ENCODE measurements at places on chromosomes 1 and 21. TPM values are rescaled to one million over a fixed set of nuclear protein-coding genes. Genes with fewer than 3 reads are reported as not detected.

GRCh38 chr21:19853709-19854575 is 1144.3 kb upstream of the NCAM2 start:
- H3K27ac ChIP-seq = no peak overlapping the region
- no peaks in the 10 kb centered on the region for H3K27me3 ChIP-seq
- H3K4me1 ChIP-seq = no peaks in the 10 kb centered on the region
- peaks cover 2% of the 10 kb centered on the region for H3K36me3 ChIP-seq

DNA sequence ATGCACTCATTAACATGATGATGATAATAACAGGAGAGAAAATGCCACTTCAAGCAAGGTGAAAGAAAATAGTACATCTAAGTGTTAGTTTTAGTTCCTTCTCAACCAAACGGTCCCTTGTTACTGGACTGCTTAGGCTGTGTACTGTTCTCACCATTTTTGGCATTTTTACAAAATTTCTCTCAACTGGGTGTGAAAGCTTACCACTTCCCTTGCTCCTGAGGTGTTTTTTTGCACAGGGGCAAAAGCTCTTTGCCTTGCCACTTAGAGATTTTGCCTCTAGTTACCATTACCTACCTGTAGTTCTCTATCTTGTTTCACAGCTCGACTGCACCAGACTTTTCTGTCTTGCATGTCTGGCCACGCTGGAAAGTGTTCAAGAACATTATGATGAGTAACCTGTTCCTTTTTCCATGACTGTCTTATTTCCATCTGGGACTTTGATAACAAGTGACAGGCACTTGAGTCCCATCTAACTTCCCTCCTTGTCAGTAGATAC is 10.7 kb downstream of the NEK7 start:
- H3K27me3 ChIP-seq = no peaks in the 10 kb centered on the region
- H3K4me1 ChIP-seq = peaks cover 82% of the 10 kb centered on the region
- H3K36me3 ChIP-seq = no peaks in the 10 kb centered on the region

GRCh38 chr1:179938752-179939151 is 15.9 kb upstream of the CEP350 start:
- H3K36me3 ChIP-seq = no peaks in the 10 kb centered on the region
- no peaks in the 10 kb centered on the region for H3K4me1 ChIP-seq
- DNase-seq = no peak
- H3K27me3 ChIP-seq = no peaks in the 10 kb centered on the region
- no peak overlapping the region for H3K4me3 ChIP-seq

- peaks cover 2% of the 10 kb centered on the region for H3K27me3 ChIP-seq
These were observed 18.5 kb downstream of the SH3BP5L start for GRCh38 chr1:248807067-248807737.

DNA sequence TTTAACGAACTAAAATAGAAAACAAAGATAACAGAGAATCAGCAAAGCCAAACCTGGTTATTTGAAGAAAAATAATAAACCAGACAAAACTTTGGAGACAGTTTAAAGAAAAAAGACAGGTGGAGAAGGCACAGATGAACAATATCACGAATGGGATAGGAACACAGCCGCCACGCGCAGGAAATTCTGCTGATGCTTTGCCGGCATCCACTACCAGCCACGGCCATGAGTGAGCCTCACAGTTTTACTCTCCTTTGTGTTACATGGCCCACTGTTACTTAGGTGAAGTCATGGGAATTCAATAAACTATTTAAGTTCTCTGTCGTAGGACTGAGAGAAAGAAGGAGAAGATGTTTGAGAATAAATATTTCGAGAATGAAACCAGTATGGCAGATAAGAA is 503.4 kb downstream of the TTLL7 start:
- H3K4me1 ChIP-seq = peaks cover 21% of the 10 kb centered on the region
- DNase-seq = no peak
- H3K27ac ChIP-seq = no peak overlapping the region
- H3K36me3 ChIP-seq = no peaks in the 10 kb centered on the region

GRCh38 chr1:25117233-25117823 is 115.0 kb downstream of the SYF2 start:
- no peak overlapping the region for H3K4me3 ChIP-seq
- no peaks in the 10 kb centered on the region for H3K27me3 ChIP-seq
- peaks cover 28% of the 10 kb centered on the region for H3K4me1 ChIP-seq
- H3K27ac ChIP-seq = no peak overlapping the region
- peak; percentile 58 for DNase-seq
- H3K36me3 ChIP-seq = no peaks in the 10 kb centered on the region

DNA sequence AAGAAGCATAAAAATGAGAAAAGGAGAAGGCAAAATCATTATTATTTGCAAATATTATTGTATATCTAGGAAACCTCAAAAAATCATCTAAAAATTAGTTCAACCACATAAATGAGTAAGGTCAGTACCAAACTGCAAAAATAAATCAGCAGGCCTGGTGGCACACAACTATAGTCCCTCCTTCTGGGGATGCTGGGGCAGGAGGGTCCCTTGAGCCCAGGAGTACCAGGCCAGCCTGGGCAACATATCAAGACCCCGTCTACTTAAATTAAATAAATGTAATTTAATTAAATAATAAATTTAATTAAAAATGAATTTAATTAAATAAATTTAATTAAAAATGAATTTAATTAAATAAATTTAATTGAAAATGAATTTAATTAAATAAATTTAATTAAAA is 40.3 kb upstream of the TRIM67 start:
- no peak for DNase-seq
- H3K27ac ChIP-seq = no peak overlapping the region
- H3K27me3 ChIP-seq = peaks cover 1% of the 10 kb centered on the region
- H3K4me1 ChIP-seq = no peaks in the 10 kb centered on the region

- H3K4me3 ChIP-seq = no peak overlapping the region
- no peak overlapping the region for H3K27ac ChIP-seq
- H3K27me3 ChIP-seq = no peaks in the 10 kb centered on the region
- no peaks in the 10 kb centered on the region for H3K36me3 ChIP-seq
- H3K4me1 ChIP-seq = no peaks in the 10 kb centered on the region
- DNase-seq = no peak
These were observed 249.1 kb upstream of the PTBP2 start for GRCh38 chr1:96472471-96472870.

Gene SYNC
- not detected for total RNA-seq

Gene CLCA4
- total RNA-seq = not detected

Data from activated CD4-positive, alpha-beta memory T cell treated with anti-CD3 and anti-CD28 coated beads for 36 hours (primary cell).